ENCODE measurements at places on chromosomes 2 and 18.

DNA sequence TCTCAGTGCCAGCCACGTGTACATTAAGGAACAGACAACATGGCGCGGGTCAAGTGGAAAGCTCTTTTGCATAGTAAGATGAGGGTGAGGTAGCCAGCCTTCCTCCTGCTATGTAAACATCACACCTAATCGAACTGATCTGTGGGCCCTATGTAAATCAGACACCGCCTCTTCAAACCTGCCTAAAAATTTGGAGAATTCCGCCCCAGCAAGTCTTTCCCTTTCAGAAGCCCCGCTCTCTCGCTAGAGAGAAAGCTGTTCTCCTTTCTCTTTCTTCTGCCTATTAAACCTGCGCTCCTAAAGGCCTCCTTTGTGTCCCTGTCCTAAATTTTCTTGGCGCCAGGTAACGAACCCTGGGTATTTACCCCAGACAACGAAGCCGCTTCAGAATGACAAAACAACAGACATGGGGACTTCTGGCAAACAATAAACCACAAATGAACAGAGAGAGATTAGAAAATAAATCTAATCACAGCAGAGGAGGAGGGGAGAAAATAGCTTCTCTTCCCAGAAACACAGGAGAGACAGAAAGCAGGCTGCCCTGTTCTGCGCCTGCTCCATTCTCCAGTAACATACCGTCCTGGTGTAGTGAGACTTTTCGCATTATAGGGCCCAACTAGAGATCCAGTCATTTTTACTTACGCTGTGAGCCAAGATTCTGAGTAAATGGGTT is 31.9 kb upstream of the CYP1B1 start:
- no peak for DNase-seq

GRCh38 chr2:6181926-6182325 is 489.7 kb downstream of the SOX11 start:
- no peak for DNase-seq

GRCh38 chr2:31067259-31067658 is 71.0 kb downstream of the GALNT14 start:
- DNase-seq, result no peak

DNA sequence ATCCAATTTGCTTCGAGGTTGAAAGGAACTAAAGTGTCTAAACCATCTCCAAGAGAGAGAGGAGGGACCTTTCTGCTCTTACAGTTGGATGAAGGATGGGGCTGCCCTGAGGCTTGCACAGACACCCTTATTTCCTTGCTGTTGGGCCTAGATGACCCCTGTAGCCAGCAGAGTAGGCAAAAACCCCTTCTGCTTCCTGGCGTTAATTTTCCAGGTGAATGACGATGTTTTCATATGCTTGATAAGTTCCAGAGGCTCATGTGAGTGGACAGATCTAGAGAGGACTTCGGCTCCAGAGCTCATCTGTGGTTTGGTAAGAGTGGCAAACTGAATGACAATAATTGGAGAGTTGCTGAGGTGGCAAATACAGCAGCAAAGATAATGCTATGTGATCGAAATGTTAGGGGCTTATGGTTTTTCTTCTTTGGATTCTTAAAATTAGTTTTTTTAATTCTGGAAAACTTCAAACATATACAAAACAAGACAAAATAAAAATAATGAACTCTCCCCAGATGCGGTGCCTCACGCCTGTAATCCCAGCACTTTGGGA is 98.6 kb upstream of the MAP4K3 start:
- DNase-seq, result no peak

GRCh38 chr2:36748166-36748565 is 51.7 kb downstream of the VIT start:
- no peak for DNase-seq

Measured in stimulated activated CD8-positive, alpha-beta memory T cell treated with anti-CD3 and anti-CD28 coated beads, Interleukin-15, amount 100 ng/mL, for 48 hours (primary cell).